ENCODE measurements at places on chromosomes 16 and 17.

DNA sequence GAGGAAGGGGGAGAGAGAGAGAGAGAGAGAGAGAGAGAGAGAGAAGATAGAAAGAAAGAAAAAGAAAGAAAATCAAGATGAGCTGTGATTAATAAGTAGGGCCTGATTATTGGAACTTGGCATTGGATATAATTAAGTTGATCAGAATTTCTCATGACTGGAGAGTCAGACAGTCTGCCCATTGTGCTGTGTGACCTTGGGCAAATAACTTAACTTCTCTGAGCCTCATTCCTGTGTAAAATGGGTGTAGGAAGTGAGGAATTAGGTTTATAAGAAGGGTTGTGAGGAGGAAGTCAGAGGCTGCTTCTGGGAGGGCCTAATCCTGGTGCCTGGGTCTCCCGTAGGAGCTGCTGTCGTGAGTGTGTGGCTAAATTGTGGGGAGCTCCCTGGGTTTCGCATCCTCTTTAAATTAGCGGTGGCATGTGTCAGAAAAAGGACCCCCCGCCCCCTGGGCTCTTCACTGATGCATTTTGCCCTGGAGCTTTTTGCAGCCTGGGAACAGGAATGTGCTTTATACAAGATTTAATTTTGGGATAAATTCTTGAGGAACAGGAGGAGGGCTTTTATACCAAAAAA, 76.0 kb downstream of the CMIP start:
- no peak for DNase-seq

- DNase-seq, result no peak
These were observed 4.8 kb upstream of the HOXB8 start for GRCh38 chr17:48619826-48620449.

- DNase-seq, result no peak
These were observed 38.0 kb downstream of the AXIN2 start for GRCh38 chr17:65523411-65523810.

- no peak for DNase-seq
These were observed 22.2 kb downstream of the CLEC19A start for GRCh38 chr16:19307587-19308241.

- DNase-seq, result no peak
These were observed 19.8 kb upstream of the SSTR5 start for GRCh38 chr16:1052721-1053120.

DNA sequence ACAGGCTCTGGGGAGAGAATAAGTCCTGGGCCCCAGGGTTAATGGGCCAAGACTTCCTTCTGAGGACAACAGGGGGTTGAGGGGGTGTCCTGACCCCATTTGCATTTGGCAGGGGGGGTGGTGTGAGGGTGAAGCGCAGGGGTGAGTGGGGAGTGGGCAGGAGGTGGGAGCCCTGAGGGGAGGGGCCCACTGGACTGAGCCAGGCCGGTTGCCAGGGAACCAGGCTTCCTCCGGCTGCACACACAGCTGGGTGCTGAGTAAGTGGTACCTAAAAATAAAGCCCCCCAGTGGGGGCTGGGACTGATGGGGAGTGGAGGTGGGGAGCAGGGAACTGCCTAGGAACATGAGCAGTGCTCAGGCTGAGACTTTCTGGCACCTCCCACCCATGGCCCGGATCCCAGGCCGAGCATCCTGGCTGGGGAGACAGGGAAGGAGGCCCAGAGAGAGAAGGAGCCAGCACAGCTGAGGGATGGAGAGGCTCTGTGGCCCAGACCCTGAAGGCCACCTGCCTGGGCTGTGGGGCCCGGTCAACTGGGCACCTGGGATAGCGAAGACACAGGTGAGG, 7.5 kb upstream of the RASD1 start:
- DNase-seq, result no peak

DNA sequence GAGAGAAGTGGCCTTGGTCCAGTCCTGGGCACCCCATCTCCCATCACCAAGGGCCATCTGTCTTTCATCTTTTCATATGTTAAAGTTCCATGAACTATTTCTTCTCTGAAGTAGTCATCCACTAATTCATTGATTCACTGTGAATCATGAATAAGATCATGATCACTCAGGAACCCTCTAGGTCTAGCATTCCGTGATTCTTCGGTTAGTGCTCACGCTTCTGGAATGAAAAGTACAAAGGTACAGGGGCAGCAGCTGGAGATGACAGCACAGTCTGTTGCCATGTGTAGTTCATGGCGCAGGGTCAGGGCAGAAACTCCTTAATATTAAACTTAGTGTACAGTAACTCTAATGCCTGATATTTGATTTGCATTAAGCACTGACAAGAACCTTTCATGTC, 127.1 kb downstream of the CDH13 start:
- DNase-seq, result no peak

DNA sequence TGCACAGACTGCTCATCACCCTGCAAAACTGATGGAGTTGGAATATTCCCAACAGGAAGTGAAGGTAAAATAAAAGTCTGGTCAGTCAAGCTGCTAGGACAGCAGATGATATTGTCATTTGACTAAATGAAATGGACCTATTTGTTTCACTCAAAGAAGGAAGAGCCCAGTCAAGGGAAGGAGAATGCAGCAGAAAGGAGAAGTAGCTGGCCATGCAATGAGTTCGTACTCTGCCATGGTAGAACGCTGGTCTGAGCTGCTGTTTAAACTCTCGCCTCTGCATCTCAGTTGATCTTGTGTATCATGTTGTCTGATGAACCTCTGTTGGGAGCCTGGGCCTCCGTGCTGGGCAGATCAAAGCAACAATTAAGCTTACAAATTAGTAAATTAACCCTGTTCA, 15.6 kb upstream of the YPEL2 start:
- DNase-seq, result no peak

- no peak for DNase-seq
These were observed 3.2 kb downstream of the SLC22A31 start for GRCh38 chr16:89197033-89197632.

GRCh38 chr17:76511668-76512365, 10.6 kb upstream of the RHBDF2 start:
- DNase-seq, result no peak

DNA sequence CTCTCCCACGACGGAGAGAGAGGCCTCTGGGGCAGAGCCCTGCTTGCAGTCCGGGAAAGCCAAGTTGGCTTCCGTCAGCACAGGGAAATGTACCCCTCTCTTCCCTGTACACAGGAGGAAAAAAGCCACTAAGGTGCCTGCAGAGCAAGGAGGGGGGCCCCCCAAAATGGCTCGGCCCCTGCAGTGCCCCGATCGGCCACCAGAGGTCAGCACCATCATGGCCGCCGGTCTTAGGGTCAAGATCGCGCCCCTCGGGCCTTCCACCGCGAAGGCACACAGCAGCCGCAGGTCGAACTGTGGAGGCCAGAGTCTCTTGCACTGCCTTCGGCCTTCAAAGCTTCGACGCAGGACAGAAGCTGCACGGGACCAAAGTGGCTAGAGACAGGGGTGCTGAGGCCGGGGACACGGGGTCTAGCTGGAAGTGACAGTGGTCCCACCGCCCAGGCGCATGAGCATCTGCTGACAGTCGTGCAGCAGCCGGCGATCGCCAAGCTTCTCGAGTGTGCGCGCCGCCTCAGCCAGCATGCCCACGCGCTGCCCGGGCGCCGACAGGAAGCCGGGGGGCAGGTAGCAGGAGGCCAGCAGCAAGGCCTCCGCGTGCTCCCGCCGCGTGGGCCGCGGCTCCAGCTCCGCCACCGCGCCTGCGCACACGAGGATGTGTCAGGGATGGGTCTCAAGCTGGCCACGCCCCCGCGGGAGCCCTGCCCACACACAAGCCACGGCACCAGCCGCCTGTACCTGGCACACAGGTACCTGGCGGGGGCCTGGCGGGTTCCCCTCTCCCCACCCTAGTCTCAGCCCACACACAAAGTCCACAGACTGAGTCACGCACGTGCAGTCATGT, 24.4 kb downstream of the SREBF1 start:
- DNase-seq, result peak; percentile 64

GRCh38 chr17:78316867-78317789, 42.7 kb downstream of the SOCS3 start:
- DNase-seq, result no peak

- no peak for DNase-seq
These were observed 28.7 kb upstream of the MILR1 start for GRCh38 chr17:64420143-64420670.

DNA sequence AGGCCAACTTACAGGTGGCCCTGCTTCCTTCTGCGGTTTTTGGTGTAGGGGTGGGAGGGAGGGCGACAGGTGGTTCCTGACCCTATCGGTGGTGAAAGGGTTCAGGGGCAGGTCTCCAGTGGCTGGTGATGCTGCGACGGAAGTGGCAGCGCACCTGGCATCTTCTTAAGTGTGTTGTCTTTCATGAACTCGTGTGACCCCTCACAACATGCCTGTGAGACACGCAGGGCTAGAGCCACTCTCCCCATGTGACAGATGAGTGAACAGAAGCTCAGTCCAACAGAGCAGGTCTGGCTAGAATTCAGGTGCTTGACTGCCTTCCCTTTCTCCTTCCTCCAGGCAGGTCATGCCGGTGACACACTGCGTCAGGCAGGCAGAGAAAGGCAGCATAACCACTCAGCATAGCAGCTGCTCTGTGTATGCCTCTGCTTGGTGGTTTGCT, 8.0 kb downstream of the TNFAIP1 start:
- no peak for DNase-seq

DNA sequence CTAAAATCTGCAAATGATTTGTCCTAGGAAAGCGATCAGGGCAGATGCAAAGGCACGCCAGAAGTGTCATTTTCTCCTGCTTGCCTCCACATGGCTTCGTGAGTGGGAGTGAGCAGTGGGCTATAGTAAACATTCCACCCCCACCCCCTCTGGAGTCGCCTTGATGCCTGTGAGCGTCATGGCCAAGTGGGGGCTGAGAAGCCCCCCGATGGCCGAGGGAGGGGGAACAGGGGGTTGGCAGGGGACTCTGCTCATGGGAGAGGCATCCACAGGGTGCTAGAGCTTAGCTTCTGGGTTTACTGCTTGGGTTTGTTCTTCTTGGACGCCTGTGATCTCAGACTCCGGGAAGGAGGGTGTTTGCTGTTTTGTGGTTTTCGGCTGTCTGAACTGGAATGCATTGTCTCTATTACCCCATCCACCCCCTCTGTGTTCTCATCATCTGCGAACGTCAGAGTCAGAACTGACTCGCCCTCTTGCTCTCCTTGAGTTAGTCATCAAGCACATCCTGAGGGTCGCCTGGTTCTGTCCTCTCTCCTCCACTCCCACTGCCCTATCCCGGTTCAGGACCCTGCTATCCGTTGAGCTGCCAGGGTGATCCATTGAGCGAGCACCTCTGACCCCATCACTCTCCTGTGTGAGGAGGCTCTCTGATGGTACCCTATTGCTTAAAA, 15.4 kb downstream of the TNS4 start:
- DNase-seq, result no peak

GRCh38 chr16:10067406-10067805, 114.8 kb downstream of the GRIN2A start:
- DNase-seq, result no peak

DNA sequence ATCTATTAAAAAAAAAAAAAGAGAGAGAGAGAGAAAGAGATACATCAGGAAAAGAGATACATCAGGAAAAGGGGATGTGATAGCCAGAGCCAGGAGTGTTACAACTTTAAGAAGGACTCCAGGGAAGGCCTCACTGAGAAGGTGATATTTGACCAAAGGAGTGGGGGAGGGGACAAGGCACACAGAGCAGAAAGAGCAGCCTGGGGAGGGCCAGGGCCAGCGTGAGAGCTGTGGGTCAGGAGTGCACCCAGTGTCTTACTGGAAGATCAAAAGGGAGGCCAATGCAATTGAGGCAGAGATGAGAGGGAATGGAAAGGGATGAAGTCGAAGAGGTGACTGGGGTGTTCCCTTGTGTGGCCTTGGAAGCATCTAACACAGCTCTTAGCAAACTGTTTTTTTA, 7.7 kb downstream of the ASPHD1 start:
- DNase-seq, result no peak

DNA sequence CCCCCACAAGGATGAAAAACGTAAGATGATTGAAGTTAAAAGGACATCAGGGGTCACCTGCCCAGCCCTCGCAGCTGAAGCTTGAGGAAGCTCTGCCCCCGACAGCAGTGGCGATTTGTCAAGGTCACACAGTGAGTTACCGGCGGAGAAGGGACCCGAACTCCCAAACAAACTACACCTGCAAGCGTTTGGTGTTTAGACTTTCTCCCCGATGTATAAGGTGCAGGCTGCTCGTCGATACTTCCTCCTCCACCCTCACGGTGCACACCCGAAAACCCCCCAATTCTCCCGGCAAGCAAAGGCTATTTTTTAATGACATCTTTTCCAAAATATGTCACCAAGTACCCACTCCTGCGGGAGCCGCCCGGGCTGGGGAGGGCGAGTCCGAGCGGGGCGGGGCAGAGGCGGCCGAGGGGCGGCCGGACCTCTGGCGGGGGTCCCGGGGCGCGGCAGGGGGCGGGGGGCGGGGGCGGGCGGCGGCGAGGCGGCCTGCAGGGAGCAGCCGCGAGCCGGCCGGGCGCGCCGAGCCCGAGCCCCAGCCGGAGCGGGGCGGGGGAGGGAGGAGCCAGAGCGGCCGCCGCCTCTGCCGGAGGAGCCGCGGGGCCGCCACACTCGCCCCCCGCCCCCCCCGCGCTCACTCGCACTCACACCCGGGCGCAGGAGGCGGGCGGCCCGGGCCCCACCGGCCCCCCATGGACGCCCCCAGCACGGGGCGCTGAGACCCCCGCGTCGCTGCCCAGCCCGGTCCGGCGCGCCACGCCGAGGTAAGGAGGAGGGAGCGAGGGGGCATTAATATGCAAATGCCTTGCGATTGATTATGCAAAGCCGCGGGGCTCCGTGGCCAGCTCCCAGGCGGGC, at the start of gene THRA:
Gene THRA (plus strand): TSS at position 637 of the 858 bp plus-strand sequence. CDS start 11,524 bp downstream, outside the sequence.
- DNase-seq, result peak; percentile 44

DNA sequence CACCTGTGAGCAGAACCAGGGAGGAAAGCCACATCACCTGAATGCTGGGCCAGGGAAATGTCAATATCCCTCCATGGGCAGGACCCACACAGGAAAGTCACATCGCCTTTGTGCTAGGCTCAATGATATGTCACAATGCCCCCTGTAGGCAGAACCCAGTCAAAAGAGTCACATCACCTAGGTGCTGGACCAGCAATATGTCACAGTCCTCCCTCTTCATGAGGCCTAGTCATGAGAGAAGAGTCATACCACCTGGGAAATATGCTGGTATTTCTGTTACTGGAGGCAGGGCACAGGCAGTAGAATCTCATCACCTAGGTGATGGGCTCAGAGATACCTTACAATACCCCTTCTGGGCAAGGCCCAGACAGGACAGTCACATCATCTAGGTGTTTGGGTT, 1843.4 kb downstream of the TP53TG3F start:
- DNase-seq, result no peak

DNA sequence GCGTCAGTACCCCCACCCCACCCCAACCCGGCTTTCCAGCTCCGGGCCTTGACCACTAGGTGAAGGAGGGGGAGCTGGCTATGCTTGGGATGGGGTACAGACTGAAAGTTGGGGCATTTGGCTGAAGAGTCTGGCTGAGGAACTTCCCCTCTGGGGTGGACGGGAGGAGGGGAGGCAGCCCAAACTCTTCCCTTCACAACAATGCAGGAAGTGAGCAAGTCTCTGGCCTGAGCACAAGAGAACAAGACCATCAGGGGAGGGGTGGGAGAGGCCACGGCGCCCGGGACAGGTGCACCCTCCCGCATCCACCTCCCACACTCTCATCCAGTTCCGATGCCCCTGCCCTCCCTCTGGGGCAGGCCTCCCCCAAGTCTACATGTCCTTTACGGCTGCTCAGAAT, 5.6 kb downstream of the USH1G start:
- no peak for DNase-seq

- no peak for DNase-seq
These were observed 15.1 kb upstream of the LASP1NB start for GRCh38 chr17:38910325-38910724.

- DNase-seq, result no peak
These were observed 281.4 kb downstream of the ZFHX3 start for GRCh38 chr16:72766506-72766905.

GRCh38 chr17:77829843-77830799, 128.4 kb upstream of the TNRC6C start:
- DNase-seq, result no peak
